Effector memory CD4-positive, alpha-beta T cell (primary cell): ENCODE measurements at places on chromosomes 5 and 9.

GRCh38 chr9:37840560-37841194 is 40.1 kb downstream of the DCAF10 start:
- no peak for DNase-seq

DNA sequence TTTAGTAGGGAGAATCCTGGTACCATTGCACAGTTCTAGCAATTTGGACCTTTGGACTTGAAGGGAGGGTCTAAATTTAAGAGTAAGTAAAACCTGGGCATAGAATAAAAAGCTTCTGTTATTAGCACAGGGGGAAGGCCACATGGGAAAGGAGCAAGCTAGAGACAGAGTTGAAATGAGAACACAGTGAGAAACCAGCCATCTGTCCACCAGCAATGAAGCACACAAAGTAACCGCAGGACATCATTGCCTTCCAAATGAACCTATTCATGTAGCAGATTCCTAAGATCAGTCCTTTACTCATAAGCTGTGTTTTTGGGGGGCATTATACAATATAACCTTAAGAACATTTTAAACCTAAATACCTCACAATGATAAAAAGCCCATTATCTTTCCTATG is 407.4 kb downstream of the HCN1 start:
- no peak for DNase-seq

GRCh38 chr9:112015149-112015548 is 118.5 kb downstream of the UGCG start:
- no peak for DNase-seq

GRCh38 chr5:142549834-142550233 is 136.1 kb downstream of the FGF1 start:
- DNase-seq = no peak
